ENCODE measurements at places on chromosomes 1 and 21.

DNA sequence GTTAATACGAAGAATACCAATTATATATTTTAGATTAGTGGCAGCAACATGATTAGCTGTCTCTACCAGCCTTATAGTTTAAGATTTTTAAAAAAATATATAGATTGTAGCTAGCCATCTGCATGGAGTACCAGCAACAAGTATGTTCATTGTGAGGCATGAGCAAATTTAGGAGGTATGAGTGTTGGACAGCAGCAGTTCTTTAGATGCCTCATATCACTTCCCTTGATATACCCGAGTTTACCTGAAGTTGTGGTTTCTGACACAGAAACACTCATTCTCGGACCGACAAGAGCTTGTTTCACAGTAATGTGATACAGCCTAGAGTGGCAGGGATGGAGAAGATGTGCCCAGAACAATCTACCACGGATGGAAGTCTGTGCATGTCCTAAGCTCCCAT, 69.1 kb downstream of the RGS18 start:
- no peak for DNase-seq

GRCh38 chr1:56297208-56297607, 282.2 kb downstream of the PLPP3 start:
- no peak for DNase-seq

GRCh38 chr1:219385787-219386427, 212.2 kb downstream of the LYPLAL1 start:
- no peak for DNase-seq

GRCh38 chr1:40760984-40761383, 22.6 kb upstream of the KCNQ4 start:
- no peak for DNase-seq

GRCh38 chr1:248793592-248793991, 32.1 kb downstream of the SH3BP5L start:
- no peak for DNase-seq

DNA sequence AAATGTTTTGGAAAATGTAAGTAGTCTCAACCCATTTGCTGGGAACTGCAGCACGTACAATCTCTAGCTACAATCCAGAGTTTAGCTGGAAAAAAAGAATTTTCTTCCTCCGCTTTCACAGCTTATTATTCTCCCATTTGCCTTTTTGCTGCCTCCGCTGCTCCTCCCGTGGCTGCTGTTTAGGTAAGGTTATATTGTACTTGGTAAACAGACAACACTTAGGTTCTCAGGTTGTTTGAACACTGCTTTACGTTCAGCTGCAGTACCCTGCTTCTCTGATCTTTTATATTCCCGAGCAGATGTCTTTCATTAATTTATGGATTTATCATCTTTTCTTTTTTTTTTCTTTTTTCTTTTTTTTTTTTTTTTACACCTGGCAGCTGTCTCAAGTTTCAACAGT, 14.3 kb downstream of the PROX1 start:
- DNase-seq: no peak

- no peak for DNase-seq
These were observed 22.7 kb downstream of the SPOCD1 start for GRCh38 chr1:31793086-31793485.

DNA sequence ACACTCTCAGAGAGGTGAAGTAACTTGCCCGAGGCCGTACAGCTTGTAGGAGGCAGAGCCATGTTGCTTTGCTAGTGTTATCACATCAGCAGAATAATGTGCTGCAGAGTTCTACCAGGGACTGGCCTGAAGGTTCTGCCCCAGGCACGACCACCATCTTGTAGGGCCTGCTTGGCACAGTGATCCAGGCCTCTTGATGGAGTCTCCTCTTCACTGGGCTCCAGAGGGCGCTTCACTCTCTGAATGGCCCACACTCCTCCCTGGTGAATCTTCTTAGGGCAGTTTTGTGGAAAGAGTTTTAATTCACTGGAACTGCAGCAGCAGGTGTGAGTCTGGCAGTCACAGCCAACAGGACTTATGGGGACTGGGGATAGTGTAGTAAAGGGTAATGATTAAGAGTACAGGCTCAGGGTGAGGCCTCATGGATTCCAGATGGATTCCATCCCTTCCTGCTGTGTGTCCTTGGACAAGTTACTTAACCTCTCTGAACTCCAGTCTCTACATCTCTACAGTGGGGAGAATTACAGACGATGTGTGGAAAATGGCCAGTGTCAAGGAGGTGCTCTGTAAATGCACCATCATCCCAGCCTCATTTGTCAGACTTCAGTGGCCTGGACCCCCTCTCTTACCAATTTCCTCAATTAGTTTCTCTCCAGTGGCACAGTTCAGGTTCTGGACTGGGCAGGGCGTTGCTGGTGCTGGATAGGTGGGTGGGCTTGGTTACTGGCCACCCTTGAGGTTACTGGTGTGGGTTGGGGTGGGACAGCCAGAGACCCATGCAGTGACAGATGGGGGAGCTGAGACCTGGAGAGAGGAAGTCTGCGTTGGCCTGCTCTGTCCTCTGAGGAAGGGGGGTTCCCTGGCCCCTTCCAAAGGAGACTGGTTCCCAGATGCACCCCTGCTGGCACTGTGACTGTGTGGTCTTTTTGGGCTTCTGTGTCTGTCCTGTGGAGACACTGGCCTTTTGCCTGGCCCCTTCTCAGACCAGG, 45.9 kb upstream of the CSF3R start:
- no peak for DNase-seq

DNA sequence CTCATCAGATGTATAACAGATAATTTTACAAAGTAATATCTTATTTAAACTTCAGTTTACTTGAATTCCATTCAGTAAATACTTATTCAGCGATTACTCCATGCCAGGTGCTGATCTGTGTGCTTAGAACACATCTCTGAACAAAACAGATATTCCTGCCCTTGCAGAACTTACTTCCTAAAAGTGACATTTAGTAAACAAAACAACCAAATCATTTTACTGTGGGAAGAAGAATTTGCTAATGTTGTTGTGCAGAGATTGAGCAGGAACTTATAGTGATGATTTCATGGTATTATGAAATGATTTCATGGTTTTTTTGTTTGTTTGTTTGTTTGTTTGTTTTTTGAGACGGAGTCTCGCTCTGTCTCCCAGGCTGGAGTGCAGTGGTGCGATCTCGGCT, 39.3 kb upstream of the WLS start:
- DNase-seq: no peak

GRCh38 chr1:232329103-232329813, 300.7 kb downstream of the SIPA1L2 start:
- DNase-seq: no peak

DNA sequence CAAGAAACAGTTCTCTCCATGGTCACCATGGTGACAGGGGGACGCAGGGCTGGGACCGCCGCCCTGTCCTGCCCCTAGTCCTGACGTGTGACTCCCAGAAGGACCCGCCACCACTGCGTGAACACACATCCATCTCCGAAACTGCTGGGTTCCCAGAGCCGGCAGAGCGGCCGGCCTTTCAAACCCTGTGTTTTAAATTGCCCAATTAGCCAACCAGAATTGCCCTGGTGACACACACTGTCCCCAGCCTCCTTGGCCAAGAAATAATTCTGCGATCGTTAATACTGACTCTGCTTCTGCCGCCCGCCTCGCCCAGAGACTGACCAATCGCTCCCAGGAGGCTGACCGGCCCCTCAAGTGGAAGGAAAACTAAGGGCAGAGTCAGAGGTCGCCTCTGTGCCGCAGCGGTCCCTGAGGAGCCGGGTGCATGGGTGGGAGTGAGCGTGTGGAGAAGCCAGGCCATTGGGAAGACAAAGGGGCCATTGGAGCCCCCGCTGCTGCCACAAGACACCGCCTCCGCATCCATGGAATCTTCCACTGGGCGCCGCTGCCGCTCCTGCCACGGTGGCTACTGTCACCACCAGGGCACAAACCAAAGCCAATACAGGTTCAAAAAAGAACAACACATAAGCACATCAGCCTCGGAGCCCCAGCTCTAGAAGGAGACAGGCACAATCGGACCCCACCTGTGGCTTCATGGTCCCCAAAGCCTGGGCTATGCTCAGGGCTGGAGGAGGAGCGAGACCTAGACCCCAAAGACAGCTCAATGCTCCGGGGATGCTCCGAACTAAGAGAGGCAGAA, 273.2 kb downstream of the NPHP4 start:
- no peak for DNase-seq

- DNase-seq: no peak
These were observed 24.2 kb upstream of the NPPB start for GRCh38 chr1:11882814-11883538.

DNA sequence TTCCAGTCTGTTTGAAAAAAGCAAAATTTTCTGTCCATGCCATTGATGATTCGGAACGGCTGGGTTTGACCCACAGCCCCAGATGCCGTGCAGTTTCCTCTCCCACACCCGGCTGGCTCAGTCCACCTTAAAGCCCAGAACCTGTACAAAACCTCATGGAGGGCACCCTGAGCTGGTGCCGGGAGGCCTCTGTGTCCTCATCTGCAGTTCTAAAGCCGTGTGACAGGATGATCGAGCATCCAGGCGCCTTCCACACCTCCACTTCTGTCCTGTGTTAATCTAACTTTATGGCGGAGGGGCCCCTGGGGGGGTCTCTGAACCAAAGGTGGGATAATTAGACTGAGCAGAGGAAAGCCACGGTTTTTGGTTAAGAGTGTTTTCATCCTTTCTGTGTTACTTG, 49.6 kb downstream of the SLC37A1 start:
- DNase-seq: no peak

GRCh38 chr1:234745844-234746797, 136.1 kb upstream of the IRF2BP2 start:
- no peak for DNase-seq

- DNase-seq: no peak
These were observed 70.7 kb downstream of the PRRX1 start for GRCh38 chr1:170734412-170735175.

DNA sequence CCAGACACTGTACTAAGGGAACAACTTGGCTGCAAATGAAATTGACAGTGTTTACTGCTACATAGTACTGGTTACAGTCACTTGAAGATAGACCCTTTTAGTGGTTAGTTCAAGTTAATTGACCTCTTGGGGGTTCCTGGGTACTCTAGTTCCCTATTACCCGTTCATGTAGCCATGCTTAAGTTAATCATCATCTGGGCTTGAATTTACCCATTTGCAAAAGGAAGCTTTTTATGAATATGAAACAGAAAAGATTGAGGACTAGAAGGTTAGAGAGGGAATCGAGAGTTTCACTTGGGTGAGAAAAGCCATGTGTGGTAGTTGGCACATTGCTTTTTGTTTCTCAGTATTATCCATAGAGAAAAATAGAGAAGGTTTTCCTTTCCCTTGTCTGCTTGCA, 2.7 kb downstream of the MIA3 start:
- no peak for DNase-seq

GRCh38 chr1:223704921-223705878, 7.1 kb upstream of the CAPN2 start:
- no peak for DNase-seq

GRCh38 chr21:36134803-36135390, at the start of gene CBR3:
Gene CBR3, plus strand, starts transcription at chr21:36135079. Its CDS starts 114 bp downstream, at chr21:36135193.
- DNase-seq: no peak

DNA sequence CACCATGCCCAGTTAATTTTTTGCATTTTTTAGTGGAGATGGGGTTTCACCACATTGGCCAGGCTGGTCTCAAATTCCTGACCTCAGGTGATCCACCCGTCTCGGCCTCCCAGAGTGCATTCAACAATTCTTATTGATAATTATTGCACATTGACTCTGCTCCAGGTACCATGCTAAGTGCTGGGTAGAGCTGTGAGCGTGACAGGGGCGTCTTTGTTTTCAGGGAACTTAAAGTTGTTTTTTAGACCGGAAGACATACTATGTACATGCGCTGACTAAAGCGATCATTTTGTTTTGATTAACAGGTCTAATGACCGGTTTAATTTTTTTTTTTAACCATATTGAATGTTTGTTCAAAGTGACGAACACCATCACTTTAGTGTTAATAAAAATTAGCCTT, 4.0 kb downstream of the CD247 start:
- DNase-seq: no peak

GRCh38 chr1:53821380-53821779, 16.7 kb downstream of the NDC1 start:
- no peak for DNase-seq

DNA sequence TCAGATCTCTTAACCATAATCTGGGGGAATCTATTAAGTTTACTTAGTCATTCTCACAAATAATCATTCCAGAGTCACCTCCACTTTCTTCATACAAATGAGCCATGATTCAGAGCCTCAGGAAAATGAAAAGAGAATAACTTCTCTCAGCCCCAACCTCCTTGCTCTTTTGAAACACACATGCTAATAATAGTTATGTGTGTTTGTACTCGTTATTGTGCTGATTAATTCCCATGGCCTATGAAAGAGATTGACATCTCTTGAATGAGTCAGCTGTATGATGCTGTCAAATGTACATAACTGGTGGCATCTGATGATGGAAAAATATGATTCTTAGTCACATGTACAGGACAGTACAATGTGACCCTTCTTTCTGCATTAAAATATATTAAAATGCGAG, 41.5 kb downstream of the DTL start:
- DNase-seq: no peak

- DNase-seq: no peak
These were observed 46.2 kb downstream of the NAV1 start for GRCh38 chr1:201585093-201585483.

All from stimulated activated CD8-positive, alpha-beta memory T cell treated with anti-CD3 and anti-CD28 coated beads, Interleukin-15, amount 100 ng/mL, for 1 hour (primary cell).